M059J (cell line): ENCODE measurements at places on chromosomes 4 and X. TPM values are rescaled to one million over a fixed set of nuclear protein-coding genes. Genes with fewer than 3 reads are reported as not detected.

Gene CDS1
- total RNA-seq = 4.7 and 8.0 TPM in 2 replicates

Gene EVC2
- total RNA-seq = 2.5 and 5.5 TPM in 2 replicates

Gene ARL9
- total RNA-seq = 0.22 and 0.27 TPM in 2 replicates

Gene TSPAN7
- total RNA-seq = not detected in 2 replicates

Gene PHKA1
- total RNA-seq = 0.12 and 0.20 TPM in 2 replicates

Gene SLITRK2
- not detected in 2 replicates for total RNA-seq

Gene GLRA3
- total RNA-seq = not detected in 2 replicates

Gene TRIM2
- 13.2 and 18.4 TPM in 2 replicates for total RNA-seq

Gene CRMP1
- total RNA-seq = not detected in 2 replicates
